AG10803 (cell line): ENCODE measurements at places on chromosomes 4 and X.

DNA sequence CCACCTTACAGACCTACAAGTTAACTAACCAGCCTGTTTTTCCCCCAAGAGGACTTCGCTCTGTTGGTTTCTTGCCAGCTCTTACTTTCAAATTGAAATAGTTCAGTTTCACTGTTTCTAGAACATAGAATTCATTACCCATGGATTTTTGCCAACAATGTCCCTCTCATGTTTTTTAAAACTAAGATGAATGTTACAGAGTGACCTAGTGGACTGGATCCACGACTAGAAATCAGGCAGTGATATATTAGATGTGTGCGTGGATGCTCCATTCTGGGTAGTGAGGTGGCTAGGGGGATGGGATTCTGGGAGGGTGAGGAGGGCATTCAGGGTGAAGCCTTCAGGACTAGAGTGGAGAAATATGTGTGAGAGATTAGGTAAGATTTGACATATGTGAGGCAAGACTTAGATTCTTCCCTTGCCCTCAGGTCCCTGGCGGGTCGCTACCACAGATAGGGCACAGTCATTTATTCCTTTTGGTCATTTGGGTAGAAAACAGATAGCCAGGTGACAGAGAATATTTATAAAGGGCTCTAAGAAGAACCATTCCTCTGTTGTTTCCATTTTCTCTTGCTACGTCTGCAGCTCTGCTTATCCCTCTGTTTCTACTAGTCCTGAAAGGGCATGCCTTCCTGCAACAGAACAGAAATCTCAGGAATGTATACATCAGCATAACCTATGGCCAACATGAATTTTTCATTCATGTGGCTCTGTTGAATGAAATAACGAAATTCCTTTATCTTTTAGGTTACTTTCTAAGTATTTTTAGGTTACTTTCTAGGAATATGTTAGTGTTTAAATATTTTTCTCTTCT, 15.4 kb upstream of the JADE1 start:
- peak; percentile 25 for DNase-seq

DNA sequence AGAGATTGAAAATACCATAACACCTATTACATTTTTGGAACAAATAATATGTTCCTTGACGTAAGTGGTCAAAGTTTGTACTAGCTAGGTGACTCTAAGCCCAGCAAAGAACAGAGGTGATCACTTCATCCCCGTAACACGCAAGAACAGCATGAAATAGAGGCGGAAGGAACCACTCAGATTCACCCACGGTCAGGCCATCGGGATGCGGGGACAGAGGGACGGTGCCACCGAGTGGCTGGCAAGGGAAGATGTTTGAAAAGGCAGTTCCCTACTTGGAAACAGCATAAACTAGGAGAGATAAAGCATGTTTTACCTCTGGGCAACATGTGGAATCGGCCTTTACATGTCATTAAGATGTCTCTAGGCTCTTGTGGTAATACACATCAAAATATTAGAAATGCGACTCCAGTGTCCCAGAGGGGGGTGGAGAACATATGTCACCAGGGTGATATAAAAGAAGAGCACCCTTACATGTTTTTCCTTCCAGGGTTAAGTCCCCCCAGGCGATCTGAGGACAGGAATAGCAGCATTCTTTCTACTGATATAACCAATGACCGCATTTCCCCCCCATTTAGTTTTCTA, 84.0 kb downstream of the PHKA2 start:
- DNase-seq: no peak

- DNase-seq: no peak
Measured at GRCh38 chrX:78950009-78950835, 5.0 kb downstream of the P2RY10 start.

DNA sequence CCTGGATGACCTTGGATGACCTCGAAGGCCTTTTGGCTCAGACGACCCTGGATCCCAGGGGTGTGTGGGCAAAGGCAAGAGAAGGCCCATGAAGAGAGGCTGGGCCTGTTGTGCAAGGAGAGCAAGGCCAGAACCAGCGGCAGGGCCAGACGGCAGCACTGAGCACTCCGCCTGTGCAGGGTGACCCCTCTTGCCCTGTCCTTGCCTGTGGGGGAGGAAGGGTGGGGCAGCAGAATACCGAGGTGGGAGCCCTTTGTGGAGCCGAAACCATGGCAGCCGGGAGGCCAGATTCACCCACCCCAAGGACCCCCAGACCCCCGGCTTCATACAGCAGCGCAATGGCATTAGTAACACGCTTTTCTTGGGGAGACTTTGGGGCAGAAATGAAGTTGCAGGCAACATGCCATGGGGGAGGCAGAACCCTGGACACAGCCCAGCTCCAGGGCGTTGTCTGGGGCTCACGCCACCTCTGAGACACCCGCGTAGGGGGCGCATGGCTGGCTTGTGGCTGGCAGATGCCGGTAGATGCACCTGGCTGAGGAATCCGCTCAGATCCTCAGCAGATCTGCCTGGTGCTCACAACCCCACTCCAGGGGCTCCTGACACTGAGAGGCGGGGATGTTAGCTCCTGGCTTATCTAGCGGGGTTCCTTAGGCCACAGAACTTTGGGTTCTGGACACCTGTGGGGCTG, 114.5 kb downstream of the FAM53A start:
- no peak for DNase-seq

DNA sequence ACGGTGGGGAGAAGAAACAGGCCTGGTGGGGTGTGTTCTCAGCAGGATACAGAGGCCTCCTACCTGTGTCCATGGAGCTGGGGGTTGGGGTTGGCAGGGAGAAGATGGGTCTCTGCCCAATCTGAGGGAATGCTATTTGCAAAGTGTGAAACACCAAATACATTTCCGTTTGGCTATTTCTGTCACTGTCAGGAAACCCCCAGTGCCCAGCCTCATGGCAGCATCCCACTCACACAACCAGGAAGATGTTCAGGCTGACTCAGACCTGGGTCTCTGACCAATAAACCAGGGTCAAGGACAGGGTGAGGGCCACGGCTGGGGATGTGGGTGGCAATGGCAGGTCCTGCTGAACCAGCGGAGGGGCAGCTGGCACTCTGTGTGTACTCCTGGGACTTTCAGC, 41.3 kb downstream of the BCOR start:
- DNase-seq: no peak

DNA sequence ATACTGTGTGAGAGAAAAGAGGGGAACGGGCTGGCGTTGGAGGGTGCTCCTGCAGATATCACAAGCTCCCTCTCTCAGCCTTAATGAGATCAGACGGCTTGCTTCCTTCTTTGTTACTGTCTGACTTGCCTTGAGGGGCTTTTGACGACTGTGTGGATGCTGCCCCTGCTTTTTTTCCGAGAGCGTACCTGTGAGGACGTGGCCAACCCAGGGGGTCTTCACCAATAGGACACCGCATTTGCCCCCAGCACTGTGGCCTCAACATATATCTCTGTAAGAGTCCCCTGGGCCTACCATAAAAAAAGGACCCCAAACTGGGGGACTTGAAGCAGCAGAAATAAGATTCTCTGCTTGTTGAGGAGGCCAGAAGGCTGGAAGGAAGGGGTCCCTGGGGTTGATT, 143.9 kb downstream of the SHOX start:
- no peak for DNase-seq

GRCh38 chr4:165515201-165515600, 136.4 kb downstream of the CPE start:
- no peak for DNase-seq
